Stimulated activated CD8-positive, alpha-beta memory T cell treated with anti-CD3 and anti-CD28 coated beads, Interleukin-2, amount 100 ng/mL, for 1 hour (primary cell): ENCODE measurements at places on chromosomes 6 and 20.

DNA sequence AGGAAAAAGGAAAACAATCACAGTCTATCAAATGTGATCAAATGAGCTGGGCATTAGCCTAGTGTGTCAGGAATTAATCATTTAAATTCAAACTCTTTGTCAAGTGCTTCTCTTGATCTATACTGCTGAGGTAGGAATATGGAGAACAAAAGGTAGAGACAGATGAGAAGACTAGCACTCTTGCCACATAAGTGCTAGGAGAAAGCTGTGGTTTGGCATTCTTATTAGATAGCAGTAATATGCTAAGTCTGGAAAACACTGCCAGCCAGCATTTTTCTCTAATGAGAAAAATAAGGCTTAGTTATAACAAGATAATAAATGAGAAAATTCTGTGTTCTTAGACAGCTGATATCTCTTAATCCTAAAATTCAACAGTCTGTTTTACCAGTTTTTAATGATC lies 38.9 kb downstream of the ORC3 start:
- no peak for DNase-seq

DNA sequence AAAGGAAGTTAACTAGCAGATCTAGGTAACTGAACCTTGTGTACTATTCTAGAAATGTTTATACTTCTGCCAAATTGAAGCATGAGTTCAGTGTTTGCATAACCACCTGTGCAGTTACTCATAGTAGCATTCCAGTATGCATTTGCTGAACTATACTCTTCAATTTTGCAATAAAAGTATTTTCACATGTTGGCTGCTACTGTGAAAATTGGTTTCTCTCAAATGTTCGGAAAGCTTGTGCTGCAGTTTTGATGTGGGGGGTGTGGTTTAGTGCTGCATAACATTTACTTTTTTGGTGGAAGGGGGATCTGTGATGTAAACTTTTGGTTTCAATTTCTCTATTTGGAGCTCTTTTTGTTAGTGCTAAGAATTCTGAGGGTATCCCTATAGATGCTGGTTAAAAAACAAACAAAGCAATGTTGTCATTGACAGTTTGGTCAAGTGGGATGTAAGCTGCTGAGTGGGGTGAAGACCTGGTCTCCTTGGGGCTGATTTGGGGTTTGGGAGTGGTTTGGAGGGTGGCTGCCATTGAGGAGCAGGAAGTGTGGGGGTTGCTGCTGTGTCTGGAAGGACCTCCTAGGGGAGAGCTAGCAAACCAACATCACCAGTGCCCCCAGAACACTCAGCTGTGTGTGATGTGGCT lies 87.8 kb downstream of the CARMIL1 start:
- DNase-seq = no peak

GRCh38 chr20:62872184-62872847 lies 10.7 kb upstream of the TCFL5 start:
- no peak for DNase-seq

- DNase-seq = no peak
These were observed 110.7 kb upstream of the PHACTR1 start for GRCh38 chr6:12605888-12606345.

DNA sequence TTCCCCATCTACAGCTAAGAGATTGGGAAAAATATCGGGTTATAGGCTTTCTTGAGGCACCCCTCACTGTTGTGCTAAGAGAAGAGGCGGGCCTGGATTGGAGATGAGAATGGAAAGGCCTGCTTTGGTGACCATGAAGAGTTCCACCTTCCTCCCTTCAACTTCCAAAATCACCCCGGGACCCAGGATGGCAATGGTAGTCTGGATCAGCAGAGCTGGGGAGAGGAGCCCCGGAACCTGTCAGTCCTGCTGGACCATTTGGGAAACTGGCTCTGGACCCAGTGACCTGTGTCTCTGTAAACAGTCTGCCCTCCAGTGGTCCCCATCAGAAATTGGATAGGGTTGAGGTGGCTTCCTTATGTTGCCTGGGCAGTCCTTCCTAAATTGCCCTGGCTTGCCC lies 1085.6 kb downstream of the KHDRBS2 start:
- DNase-seq = no peak

GRCh38 chr6:20632696-20633095 lies 98.4 kb downstream of the CDKAL1 start:
- DNase-seq = no peak

GRCh38 chr20:59802018-59802417 lies 131.4 kb downstream of the SYCP2 start:
- DNase-seq = no peak

GRCh38 chr6:159807150-159807858 lies 7.2 kb downstream of the PNLDC1 start:
- no peak for DNase-seq

GRCh38 chr6:134502614-134503549 lies 185.0 kb upstream of the SGK1 start:
- no peak for DNase-seq

DNA sequence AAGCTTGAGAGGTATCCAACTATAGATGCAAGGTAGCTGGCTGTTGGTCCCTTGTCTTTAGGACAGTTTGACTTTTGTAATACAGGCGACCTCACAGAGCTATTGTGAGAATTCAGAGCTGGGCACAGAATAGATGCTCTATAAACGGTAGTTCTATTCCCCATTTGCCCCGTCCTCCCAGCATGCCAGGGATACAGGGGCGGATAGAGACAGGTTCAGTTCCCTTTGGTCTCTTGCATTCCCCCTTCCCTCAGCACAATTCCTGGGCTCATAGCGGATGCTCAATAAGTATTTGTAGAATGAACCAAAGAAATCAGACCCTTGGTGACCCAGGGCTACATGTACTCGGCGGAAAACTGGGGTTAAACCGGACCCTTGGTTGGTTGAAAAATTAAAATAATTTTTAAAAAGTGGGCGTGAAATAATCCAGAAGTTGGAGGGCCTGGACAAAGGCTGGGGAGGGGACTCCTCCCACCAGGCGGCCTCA lies 707 bp upstream of the TOP1 start:
- DNase-seq = no peak

DNA sequence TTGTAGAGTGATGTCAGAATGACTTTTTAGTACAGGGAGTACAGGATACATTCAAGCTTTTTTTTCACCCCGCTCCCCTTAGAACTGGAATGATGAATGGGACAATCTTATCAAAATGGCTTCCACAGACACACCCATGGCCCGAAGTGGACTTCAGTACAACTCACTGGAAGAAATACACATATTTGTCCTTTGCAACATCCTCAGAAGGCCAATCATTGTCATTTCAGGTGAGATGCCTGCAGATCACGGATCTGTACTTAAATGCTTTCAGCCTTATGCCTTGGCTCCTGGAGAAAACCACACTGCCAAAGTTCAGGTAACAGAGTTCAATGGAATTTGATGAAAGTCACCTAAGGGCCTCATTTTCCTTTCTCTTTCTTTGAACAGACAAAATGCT lies 8.5 kb downstream of the TNFAIP3 start:
- DNase-seq = no peak

GRCh38 chr20:47927385-47927851 lies 142.1 kb upstream of the SULF2 start:
- no peak for DNase-seq

- no peak for DNase-seq
These were observed 81.8 kb upstream of the AGPAT4 start for GRCh38 chr6:161355696-161356095.

- DNase-seq = no peak
These were observed at the start of gene CD24 for GRCh38 chr6:106974336-106974998. TSS of gene CD24 (minus strand) at chr6:106974729. CDS start at chr6:106974646, 83 bp downstream.

GRCh38 chr6:82363428-82364086 lies at the start of gene TPBG:
TSS of gene TPBG (plus strand) at chr6:82363817. CDS start at chr6:82364962, 1,145 bp downstream.
- DNase-seq = no peak

DNA sequence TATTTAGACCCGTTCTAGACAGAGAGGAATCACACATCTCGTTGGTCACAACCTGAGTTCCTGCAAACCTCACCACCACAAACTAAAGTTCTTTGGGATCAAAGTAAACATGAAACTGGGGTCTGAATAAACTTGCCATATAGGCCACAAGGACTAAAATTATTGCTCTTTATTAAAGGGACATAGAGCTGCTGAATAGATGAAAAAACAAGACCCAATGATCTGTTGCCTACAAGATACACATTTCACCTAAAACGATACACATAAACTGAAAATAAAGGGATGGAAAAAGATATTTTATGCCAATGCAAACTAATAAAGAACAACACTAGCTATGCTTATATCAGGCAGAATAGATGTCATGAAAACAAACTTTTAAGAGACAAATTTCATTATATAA lies 623.0 kb downstream of the TBC1D32 start:
- no peak for DNase-seq

DNA sequence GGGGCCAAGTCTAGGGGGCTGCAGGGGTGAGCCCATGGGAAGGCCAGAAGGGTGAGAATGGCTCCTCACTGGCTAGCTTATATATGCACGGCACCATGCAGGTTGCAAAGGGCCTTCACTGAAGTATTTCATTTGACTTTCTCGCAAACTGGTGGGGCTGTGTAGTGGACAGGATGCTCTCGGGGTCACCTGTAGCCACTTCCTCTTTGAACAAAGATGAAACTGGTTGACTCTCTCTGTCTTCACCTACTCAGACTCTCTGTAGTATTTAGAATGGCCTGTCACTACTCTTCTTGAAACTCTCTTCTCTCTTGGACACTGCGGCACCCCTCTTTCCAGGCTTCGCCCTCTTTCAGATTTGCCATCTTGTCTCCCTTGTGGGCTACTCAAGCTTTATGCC lies 560.5 kb downstream of the PKHD1 start:
- no peak for DNase-seq

- DNase-seq = no peak
These were observed 73.6 kb downstream of the KHDC1L start for GRCh38 chr6:73151732-73152131.

DNA sequence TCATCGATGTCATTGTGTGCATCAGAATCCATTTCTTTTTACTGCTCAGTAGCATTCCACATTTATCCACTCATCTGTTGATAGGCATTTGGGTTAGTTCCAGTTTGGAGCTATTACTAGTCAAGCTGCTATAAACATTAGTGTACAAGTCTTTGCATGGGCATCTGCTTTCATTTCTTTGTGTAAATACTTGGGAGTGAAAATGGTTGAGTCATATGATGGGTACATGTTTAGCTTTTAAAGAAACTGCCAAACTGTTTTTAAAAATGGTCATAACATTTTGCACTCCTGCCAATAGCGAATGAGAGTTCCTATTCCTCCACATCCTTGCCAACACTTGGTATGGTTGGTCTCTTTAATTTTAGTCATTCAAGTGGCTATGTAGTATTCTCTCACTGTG lies 21.2 kb upstream of the SLC22A2 start:
- DNase-seq = no peak

DNA sequence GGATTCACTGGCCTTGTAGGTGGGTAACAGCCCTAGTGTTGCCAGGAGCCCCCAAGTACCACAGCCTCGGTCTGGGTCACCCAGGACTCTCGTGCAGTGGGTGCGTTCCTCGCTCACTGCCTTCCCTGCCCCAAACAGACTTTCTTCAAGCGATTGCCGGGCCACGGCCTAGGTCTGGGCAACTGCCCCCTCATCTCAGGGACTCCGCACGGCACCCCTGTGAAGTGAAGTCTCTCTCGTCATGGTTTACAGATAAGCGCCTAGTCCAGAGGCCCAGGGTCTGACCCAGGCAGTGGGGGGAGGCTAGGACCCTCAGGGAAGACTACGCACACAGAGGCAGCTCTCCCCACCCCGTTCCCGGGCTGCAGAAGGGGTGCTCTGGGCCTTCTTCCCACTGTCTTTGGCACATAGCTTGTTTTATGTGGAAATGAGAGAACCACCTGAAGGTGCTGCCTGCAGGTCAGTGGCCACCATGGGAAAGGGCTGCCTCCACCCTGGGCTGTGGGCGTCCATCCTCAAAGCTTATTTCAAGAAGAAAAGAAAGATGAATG lies 220.8 kb downstream of the ERMARD start:
- DNase-seq = no peak

DNA sequence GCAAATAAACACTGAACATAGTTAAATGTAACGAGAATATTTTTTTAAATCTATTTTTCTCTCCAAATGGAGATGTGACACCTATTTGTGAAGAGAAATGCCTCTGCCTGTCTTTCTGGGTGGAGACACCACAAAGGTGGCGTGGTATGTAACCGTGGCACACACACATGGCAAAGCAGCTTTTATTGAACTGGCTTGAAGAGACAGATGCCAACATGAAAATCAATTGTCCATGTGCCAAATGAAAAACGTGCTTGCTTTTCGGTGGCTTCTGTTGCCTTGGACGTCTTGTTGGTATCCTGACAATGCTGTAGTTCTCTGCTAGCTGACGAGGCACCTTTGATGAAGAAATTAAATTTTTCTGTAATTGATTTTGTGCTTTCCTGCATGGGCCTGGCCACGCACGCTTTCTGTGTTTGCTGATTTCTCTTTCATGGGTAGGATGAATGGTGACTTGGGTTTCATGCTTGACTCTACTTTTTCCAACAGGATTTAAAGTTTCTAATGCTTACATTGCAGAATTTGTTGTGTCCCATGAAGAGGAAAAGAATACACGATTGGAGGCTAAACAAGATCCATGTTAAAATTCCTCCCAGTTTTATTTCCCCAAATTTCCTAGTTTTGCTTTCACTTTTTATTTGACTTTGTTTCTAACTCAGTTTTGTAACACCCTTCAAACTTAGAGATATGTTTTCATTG lies 202.6 kb downstream of the TMEM242 start:
- no peak for DNase-seq

DNA sequence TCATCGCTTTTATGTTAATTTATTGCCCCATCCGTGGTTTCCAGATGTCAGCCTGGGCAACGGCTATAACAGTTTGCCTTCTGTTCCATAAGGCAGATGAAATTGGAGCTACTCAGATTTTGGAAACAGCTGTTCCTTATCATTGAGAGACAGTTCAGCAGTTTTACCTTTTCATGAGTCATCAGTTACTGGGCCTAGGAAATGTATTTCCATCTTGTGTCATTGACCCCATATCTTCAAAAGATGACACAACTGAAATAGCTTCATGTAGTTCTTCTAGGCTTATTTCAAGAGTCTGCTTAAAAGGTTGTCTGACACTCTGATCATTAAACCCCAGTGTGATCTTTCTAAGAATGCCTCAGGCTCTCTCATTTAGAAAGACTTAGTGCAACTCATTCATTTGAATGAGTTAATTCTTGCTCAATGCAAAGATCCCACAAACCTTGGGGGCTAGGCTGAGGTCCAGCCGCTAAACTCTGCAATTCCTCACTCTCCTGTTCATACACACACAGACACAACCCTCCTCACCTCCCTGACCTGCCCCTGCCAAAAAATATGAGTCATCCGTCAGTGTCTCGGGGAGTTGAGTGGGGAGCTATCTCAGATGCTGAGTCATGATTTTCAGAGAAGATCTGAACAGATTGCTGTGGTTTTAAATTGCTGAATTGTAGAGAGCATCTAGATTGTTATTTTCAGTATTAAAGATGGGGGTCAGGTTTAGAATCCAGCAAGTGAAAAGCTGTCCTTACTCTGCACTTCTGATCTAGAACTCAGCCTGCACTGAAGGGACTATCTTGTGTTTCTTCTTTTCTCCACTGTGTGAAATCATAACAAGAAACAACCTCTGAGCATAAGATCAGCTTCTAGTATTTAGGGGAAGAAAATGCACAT lies 61.8 kb downstream of the RPP40 start:
- peak; percentile 5 for DNase-seq
